ENCODE measurements at places on chromosomes 6 and 20. TPM values are rescaled to one million over a fixed set of nuclear protein-coding genes. Genes with fewer than 3 reads are reported as not detected.

GRCh38 chr6:35381132-35381531, 38.8 kb downstream of the PPARD start:
- DNase-seq: no peak

DNA sequence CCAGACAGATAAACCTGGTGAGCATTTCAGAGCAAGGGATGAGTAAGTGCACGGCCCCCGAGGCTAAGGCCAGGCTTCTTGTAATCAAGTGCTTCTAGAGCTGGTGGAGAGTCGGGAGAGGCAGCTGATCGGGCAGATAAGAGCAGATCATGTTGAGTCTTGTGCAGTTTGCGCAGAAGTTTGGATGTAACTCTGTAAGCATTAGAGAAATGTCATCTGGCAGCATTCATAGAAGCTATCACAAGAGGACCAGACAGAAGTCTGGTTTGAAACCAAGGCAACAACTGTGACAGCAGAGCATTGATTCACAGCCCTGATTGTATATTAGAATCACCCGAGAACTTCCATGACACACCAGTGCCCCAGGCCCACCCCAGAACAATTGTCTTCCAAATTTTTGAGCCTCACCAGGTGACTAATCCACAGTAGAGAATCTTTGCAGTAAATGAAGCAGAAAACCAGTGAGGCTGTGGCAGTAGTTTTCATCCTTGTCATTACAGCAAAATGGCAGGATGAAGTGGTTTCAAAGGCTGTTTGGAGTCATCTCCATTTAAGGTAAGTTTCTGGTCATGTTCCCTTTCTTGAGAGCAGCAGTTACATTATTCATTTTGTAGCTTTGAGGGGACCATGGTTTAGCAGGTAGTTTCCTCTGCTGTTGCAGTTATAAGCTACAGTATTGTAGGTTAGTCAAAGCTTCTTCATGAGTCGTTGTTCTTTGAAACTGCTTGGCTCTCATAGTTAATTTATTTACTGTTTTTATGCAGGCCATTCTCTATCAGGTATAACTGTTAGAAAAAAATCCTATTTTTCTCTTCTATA, 84.1 kb downstream of the RNF217 start:
- no peak for DNase-seq

- DNase-seq: no peak
Measured at GRCh38 chr6:116562614-116563013, 8.7 kb upstream of the RWDD1 start.

GRCh38 chr6:170434117-170434820, 118.8 kb downstream of the PSMB1 start:
- DNase-seq: no peak

GRCh38 chr20:35248641-35249475, 22.4 kb downstream of the MMP24 start:
- no peak for DNase-seq

DNA sequence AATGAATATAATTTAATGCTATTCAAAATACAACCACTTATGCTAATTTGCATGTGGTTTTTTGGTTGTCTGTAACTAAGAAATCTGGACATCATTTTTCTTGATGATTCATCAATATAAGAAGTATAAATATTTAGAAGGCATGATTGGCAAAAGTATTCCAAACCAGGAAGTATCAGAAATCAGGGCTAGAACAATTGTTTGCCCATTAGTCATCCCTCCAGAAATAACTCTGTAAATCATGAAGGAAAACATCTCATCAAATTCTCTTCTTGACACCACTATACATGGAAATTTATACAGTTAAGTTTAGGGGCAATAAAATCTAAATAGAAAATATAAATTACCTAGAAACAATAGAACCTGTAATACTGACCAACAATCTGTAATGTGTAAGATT, 554.7 kb upstream of the HS3ST5 start:
- DNase-seq: no peak

GRCh38 chr6:13916230-13916944, 8.4 kb upstream of the RNF182 start:
- no peak for DNase-seq

DNA sequence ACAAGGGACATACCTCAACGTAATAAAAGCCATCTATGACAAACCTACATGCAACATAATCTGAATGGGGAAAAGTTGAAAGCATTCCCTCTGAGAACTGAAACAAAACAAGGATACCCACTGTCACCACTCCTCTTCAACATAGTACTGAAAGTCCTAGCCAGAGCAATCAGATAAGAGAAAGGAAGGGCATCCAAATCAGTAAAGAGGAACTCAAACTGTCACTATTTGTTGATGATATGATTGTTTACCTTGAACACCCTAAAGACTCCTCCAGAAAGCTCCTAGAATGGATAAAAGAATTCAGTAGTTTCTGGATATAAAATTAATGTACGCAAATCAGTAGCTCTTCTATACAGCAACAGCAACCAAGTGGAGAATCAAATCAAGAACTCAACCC, 39.4 kb downstream of the ZNF311 start:
- DNase-seq: no peak

DNA sequence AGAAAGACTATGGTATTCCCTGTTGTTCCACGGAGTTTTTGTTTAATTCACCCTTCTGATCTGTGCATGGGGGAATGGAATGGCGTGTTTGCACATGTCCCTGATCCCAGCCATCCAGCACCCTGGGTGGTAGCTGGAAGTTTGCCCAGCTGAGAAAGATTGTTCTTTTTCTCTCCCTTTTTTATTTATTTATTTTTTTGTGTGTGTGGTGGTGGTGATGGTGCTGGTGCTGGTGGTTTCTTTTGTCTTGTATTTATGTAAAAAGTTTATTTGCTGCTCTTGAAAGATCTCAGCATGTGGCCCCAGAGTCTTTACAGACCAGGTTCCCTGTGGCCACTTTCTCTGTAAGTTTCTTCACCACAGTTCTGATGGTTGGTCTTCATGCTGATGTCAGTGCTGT, 372.6 kb downstream of the UTRN start:
- no peak for DNase-seq

- peak; percentile 93 for DNase-seq
Measured at GRCh38 chr6:19836799-19837510, at the start of gene ID4. Gene ID4 (plus strand): TSS chr6:19837370. CDS start chr6:19837755, 385 bp downstream.

- DNase-seq: peak; percentile 22
Measured at GRCh38 chr6:53837865-53838769, 43.3 kb downstream of the LRRC1 start.

DNA sequence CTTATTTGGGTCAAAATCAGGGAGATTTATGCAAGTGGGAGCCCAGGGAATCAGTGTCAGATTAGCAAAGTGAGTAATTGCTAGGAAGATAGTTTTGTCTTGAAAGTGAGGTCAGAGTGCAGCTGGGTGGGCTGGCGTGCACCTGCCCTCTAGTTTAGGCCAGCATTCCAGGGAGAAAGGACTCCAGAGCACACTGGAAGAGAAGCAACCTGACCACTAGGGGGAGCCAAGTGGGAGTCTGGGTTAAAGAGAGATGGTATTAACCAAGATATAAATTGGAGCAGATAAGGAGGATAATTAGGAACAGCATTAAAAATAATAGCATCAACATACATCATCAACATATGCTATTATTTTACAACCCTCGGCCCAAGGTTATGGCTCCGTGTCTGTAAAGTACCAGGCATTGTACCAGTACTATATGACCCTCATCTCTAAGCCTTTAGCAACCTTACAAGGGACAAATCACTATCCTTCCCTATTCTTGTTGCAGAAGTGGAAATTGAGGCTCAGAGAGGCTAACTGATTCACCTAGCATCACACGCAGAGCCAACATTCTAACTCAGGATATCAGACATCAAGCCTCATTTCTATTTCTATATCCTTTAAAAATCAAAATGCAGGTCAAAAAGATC, 57.8 kb downstream of the SLC2A10 start:
- DNase-seq: no peak

- DNase-seq: no peak
Measured at GRCh38 chr20:33059741-33060390, 6.2 kb downstream of the BPIFB3 start.

- no peak for DNase-seq
Measured at GRCh38 chr6:45537539-45537938, 159.8 kb upstream of the SUPT3H start.

GRCh38 chr20:15242773-15243172, 905.4 kb upstream of the FLRT3 start:
- no peak for DNase-seq

GRCh38 chr6:85362652-85363310, 87.1 kb upstream of the NT5E start:
- no peak for DNase-seq

DNA sequence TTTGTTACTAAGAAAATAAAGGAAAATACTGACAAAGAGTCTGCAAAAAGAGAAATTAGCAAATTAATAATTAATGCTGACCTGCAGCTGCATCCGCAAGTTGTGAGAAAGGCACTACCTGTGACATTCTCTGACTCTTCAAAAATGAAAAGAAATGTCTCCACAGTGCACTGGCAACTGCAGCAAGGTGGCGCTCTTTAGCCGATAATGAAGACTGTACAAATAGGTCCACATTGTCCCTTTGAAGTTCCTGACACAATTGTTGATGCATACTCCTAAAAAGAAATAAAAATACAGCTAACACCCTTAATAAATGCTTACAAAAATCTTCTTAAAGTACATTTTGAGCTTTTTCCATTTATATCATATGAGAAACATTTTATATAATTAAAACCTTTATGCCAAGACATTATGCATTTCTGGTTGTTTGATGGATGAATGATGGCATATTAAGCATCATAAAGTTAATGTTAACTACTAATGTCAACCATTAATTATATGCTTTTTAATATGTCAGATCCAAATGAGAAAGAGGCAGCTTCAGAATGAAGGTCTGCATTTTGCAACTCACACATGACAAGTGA, 96.5 kb downstream of the MMS22L start:
- DNase-seq: peak; percentile 19

- no peak for DNase-seq
Measured at GRCh38 chr6:92566632-92567031, 852.7 kb downstream of the EPHA7 start.

- no peak for DNase-seq
Measured at GRCh38 chr20:13423472-13424173, 202.5 kb downstream of the ISM1 start.

DNA sequence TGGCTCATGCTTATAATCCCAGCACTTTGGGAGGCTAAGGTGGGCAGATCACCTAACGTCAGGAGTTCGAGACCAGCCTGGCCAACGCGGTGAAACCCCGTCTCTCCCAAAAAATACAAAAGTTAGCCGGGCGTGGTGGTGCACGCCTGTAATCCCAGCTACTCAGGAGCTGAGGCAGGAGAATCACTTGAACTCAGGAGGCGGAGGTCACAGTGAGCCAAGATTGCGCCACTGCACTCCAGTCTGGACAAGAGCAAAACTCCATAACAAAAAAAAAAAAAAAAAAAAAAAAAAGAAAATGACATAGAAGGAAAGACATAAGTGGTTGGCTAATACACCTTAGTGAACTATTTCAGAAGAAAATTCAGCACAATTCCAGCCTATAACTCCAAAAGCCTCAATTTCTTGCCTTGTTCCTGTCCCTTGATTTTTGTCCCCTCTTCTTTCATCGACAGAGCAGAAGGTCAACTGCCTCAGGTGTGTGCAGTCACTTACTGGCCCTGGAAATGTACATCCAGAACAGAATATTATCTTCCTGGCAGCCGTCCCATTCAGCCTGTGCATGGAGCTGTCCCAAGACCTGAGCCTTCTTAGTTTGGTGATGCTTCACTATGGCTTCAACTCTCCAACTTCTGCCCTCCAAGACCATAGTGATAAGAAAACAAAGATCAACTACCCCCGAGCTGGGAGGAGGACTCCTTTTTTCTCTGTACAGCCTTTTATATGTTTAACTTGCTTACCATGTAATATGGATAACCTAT, 117.6 kb downstream of the LY86 start:
- DNase-seq: no peak

GRCh38 chr20:19376451-19377229, 164.2 kb downstream of the SLC24A3 start:
- DNase-seq: no peak

GRCh38 chr6:2725999-2726567, 24.6 kb downstream of the MYLK4 start:
- no peak for DNase-seq

- no peak for DNase-seq
Measured at GRCh38 chr20:38454556-38455473, 17.8 kb upstream of the RALGAPB start.

- DNase-seq: no peak
Measured at GRCh38 chr20:4730780-4731179, 9.1 kb downstream of the PRND start.

DNA sequence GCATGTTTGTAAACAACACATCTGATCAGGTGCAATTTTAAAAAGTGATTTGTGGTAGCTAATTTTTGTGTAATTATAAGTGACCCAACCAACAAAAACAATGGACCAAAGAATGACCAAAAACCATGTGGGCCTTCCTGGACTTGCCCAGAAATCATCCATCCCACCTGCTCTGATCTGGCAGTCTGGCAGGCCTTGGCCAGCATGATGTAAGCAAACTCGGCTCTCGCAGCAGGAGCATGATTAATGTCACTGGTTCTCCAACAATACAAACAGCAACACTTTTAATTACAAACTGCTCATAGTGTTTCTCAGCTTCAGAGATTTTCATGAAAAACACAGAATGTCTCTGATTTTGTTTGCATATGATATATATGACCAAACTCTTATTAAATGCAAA, 16.1 kb downstream of the TP53INP2 start:
- no peak for DNase-seq

GRCh38 chr20:61753316-61753942, 312.3 kb downstream of the TAF4 start:
- DNase-seq: no peak

- no peak for DNase-seq
Measured at GRCh38 chr6:133769463-133769862, 119.5 kb upstream of the TCF21 start.

DNA sequence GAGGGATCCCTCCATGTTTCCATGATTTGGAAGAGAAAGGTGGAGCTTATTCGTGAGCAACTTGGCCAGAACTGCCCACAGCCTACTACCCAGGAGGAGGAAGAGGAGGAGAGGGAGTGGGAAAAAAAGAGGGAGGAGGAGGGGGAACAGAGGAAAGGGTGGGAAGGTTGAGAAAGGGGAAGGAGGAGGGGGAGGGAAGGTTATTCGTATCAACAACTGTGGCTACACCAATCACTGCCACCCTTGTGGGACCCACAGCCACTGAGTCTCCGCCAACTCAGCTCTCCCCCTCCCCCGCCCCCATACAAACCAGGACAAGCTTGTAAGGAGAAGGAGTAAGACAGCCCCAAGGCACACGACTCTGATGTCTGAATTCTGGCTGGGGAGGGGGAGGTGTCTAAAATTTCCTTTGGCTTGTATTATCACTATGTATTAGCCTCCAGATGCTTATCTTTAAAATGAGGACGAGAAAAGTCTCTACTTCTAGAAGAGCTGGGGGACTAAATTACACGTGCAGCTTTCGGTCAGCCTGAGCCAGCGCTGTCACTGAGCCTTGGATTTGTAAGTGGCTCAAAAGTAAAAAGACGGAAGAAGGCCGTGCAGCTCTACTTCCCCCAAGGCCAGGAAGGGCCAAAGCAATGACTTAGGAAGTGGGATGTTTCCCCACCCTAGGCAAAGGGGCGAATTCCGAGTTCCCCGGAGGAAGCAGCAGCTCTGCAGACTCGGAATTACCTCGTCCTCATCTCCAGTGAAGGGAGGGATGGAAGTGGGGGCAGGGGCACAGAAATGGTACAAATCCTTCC, 1.0 kb downstream of the FKBP1A start:
- no peak for DNase-seq

BTN1A1 gene
- not detected for total RNA-seq

C6orf15 gene
- not detected for total RNA-seq

C20orf144 gene
- total RNA-seq: not detected

FAM162B gene
- total RNA-seq: 46.6 TPM

BPI gene
- 11.5 TPM for total RNA-seq

FLOT1 gene
- 57.9 TPM for total RNA-seq

LHFPL5 gene
- not detected for total RNA-seq

FOXP4 gene
- 4.6 TPM for total RNA-seq

ADGRB3 gene
- 6.4 TPM for total RNA-seq

KIF6 gene
- total RNA-seq: 1.6 TPM

FOXC1 gene
- total RNA-seq: 1.8 TPM
